ENCODE measurements at places on chromosomes 1 and 21.

DNA sequence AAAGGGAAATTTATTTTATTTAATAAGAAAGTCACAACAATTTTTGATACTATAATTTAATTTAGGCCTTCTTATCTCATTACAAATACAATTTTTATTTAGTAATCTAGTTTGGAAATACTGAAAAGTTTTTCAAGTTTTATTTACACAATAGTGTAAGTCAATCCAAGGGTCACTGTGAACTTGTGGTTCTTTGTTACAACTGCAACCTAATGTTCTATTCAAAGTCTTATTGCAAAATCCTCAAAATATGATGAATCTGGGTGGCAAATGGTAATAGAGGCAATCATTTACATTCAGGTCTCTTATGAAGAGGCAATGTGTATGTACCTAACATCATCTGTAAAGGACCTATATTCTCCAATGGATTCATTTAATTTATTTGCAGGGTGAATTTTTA, 421.2 kb downstream of the DPYD start:
- peak; percentile 59 for DNase-seq

DNA sequence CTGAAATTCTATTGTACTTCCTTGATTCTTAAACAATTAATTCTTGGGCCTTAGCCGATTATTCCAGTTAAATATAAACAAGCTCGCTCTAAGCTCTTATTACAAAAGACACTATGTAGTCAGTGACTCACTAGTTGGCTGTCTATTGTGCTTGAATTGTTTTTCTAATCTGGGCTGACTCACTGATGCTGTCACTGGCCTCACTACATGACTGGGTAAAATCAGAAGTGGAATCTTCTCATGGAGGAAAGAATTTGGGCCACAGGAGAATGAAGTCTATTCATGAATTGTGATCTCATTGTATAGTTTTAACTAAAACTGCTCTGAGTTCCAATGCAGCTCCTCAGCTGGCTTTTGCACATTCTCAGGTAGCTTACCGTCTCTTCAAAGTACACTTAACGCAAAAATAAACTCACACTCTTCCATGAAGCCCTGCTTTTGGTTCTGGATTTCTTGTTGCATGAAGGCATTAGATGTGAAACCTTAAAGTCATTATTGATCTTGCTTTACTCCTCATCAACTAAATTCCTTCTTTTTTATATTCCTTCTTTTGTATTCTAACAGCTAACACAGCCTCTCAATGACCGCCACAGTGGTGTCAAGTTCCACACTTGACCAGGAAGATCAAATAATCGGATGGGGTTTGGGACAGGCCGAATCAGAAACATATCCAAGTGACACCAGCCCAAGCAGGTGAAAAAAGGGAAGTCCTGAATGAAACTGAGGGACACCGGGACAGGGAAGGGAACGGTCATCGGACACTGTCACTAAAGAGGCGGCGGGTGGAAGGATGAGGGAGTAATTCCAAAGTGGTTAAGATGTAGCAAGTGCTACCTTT, 80.9 kb upstream of the LBR start:
- DNase-seq = peak; percentile 99

DNA sequence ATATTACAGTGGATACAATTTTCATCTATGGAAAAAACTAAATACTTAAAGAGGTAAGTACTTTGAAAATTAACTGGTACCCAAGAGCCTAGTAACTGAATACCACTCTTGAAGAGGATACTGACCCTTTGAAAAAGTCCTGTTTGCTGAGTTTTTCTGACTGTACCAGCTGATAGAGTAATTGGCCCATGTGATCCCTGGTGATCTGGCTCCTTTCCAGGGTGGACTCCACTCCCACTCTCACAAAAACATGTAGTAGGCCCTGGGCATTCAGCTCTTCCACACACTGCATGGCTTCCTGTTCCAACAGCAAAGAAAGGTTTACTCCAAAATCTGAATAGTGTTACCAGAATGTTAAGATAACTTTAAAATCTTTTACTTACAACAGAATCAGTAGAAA, 53.6 kb upstream of the HP1BP3 start:
- DNase-seq = peak; percentile 37

DNA sequence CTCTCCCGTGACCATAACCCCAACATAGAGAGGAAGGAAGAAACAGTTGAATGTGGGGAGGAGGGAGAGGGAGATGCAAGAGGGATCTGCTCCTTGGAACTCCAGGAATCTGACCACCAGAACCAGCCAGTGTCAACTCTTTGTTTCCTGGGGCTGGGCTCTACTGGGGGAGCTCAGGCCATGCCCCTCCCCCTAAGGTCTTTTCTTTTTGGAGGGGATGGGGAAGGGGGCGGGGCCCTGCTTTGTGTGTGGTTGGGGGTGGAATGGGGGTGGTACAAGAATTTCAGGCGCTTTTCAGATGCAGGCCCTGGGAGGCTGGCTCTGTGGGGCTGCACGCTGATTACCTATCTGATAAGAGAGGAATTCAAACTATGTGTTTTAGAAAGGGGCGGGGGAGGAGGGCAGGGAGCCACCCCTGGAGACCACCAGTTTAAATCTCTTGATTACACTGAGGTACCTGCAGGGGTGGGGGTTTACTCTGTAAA, 8.3 kb downstream of the LIN28A start:
- peak; percentile 16 for DNase-seq

GRCh38 chr1:228037401-228038386, 30.9 kb downstream of the WNT3A start:
- peak; percentile 40 for DNase-seq

DNA sequence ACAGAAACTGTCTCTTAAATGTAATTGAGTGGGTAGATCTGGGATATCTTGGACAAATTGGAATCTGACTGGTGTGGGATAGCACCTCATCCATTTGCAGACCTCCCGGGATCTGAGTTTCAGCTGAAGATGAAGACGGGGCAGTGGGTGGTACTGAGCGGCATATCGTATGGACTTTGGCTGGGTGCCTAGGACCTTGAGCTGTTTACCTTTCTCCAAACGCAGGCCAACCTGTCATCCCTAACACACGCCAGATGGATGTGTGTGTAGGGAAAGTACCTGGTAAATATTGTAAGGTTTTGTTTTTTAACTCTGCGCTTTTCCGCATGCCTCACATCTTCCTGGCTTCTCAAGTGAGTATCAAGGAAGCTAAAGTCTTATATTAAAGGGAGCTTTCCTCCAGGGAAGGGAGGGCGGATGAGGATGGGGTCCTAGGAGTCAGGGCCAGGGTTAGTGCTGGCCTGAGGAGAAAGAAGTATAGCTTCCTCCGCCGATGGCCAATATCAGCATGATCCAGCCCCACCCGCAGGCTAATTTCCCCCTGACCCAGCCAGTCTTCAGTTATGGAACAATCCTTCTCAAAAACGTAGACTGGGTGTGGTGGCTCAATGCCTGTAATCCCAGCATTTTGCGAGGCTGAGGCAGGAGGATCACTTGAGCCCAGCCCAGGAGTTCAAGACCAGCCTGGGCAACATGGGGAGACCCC, 26.2 kb downstream of the ATP8B2 start:
- DNase-seq = no peak
